RPMI7951 (cell line): ENCODE measurements at places on chromosomes 5 and 9. TPM values are rescaled to one million over a fixed set of nuclear protein-coding genes. Genes with fewer than 3 reads are reported as not detected.

Gene FAM169A
- 0.36 and 0.39 TPM in 2 replicates for total RNA-seq

Gene SMC5
- 19.1 and 23.9 TPM in 2 replicates for total RNA-seq

Gene TAS2R1
- total RNA-seq = not detected in 2 replicates

Gene LCN2
- total RNA-seq = not detected in 2 replicates

Gene OLFML2A
- total RNA-seq = 31.2 and 43.6 TPM in 2 replicates

Gene CD72
- 0.10 and 0.12 TPM in 2 replicates for total RNA-seq

Gene PRDM9
- not detected in 2 replicates for total RNA-seq

Gene PMPCA
- 23.6 and 29.9 TPM in 2 replicates for total RNA-seq

Gene CER1
- not detected in 2 replicates for total RNA-seq

DNA sequence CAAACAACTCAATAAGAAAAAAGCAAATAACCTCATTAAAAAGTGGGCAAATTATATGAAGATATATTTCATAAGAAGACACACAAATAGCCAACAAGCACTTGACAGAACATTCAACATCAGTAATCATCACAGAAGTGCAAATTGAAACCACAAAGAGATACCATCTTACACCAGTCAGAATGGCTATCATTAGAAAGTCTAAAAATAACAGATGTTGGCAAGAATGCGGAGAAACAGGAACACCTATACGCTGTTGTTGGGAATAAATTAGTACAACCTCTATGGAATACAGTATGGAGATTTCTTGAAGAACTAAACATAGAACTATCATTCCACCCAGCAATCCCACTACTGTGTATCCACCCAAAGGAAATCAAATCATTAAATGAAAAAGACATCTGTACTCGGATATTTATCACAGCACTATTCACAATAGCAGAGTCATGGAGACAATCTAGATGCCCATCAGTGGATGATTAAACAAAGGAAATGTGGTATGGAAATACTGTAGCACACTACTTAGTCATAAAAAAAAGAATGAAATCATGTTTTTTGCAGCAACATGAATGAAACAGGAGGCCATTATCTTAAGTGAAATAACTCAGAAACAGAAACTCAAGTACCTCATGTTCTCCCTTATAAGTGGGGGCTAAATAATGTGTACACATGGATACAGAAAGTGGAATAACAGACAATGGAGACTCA, 106.8 kb upstream of the FST start:
- peak; percentile 69 for DNase-seq

DNA sequence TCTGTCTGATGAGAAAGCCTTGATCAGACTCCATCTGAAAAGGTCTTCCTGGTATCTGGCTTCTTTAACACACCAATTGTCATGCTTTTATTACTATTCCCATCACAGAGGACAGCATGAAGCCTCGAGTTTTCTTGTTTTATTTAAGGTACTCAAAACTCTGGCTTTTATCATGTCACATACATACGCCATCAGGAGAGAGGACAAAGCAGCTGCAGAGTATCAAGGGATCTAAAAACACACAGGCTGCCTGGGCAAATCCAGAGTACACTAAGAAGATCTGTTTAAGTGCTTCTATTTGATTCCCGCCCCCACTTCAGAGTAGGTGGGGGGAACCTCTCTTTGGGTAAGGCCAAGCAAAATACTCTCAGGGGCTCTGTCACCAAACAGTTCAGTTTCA, 277.2 kb downstream of the SPOCK1 start:
- DNase-seq = no peak

DNA sequence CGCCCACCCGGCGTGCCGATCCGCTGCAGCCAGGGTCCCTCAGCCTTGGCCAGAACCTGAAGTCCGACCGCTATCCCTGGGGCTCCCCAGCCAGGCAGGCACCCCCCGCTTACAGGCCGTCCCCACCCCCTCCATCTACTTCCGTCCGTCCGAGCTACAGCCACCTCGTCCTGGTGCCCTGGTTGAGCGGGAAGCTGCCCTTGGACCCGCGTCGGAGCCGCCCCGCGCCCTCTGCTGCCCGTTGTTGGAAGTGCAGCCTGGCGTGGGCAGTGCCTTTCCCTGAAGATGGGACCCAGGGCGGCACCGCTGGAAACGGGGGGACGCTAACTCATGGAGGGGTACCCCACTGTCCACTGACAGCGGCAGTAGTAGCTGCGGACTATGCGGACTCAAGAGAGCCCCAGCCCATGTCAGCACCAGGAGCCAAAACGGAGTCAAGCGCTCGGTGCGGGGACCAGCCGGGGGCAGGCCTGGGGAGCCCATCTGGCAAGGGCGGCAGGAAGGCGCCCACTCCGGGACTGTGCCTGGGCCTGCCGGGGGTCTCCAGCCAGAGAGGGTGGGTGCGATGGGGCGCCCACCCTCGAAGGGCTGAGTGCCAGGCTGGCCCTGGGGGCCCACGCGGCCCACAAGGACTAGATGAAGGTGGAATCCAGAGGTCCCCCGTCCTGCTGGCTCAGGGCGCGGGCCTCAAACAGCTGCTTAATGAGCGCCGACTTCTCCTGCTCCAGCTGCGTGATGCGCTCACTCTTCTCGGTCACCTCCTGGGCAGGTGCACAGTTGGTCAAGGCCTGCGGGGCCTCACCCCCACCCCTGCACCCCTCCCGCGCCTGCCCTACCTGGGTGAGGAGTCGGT, 6.1 kb downstream of the SAPCD2 start:
- no peak for DNase-seq

GRCh38 chr5:28313953-28314352, 1275.6 kb upstream of the CDH9 start:
- DNase-seq = no peak

GRCh38 chr9:124436320-124436719, 13.9 kb upstream of the ADGRD2 start:
- no peak for DNase-seq

GRCh38 chr9:91647371-91647770, 223.7 kb upstream of the NFIL3 start:
- DNase-seq = no peak

GRCh38 chr5:36423578-36424307, 122.0 kb upstream of the RANBP3L start:
- no peak for DNase-seq

DNA sequence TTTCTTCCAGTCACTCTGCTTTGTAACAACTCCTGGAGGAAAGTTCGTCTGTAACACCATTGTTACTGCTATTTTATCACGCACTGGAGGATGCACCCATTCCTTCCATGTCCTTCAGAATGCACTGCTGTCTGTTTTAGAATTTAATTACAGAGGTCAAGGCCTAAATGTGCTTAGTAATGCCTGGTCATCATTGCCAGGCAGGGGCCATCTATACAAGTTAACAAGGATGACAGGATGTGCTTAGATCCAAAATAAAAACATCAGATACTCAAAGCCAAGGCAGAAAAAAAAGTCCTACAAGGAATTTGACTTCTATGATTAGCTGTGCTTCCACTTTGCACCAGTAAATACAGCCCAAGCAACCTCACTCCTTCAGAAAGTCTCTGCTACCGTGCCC, 371.4 kb downstream of the SEMA5A start:
- peak; percentile 49 for DNase-seq

GRCh38 chr5:121445511-121445910, 406.2 kb upstream of the FTMT start:
- DNase-seq = no peak

GRCh38 chr9:24608599-24608998, 62.9 kb upstream of the IZUMO3 start:
- DNase-seq = no peak

GRCh38 chr9:112867275-112867991, 23.2 kb downstream of the SLC46A2 start:
- peak; percentile 67 for DNase-seq

- no peak for DNase-seq
Observed at GRCh38 chr9:117720066-117720465, 15.9 kb downstream of the TLR4 start.

- DNase-seq = no peak
Observed at GRCh38 chr5:171783051-171783450, 2.6 kb upstream of the SMIM23 start.

- DNase-seq = peak; percentile 21
Observed at GRCh38 chr5:143102411-143102810, 301.1 kb downstream of the NR3C1 start.

DNA sequence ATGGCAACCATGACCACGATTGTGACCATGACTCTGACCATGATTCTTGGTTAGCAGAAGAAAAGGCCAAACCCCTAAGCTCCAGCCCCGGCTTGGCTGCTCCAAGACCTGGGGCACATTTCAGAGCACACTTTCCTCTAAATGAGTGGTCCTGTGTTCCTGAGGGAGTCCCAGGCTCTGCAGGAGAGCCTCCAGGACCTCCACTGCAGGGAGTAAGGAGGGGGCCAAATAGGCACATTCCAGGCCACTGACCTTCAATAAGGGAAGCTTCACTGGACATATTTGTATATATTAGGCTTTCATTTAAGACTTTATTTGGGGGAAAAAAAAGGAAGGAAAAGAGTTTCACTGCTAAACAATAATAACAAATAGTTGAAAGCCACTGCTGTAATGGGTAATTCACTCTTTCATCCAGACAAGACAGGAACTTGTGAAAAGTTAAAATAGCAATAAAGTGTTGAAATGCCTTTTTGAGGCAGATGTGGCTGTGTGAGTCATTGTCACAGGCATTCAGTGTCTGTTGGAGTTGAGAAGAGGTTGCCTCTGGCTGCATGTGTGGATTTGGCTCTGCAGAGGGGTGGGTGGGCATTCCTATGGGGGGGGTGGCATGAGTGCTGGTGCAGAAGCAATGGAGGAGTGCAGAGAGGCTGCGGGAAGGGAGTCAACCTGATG, 63.9 kb upstream of the TGFBR1 start:
- DNase-seq = peak; percentile 93

GRCh38 chr5:123448743-123449142, 25.5 kb upstream of the CEP120 start:
- no peak for DNase-seq

DNA sequence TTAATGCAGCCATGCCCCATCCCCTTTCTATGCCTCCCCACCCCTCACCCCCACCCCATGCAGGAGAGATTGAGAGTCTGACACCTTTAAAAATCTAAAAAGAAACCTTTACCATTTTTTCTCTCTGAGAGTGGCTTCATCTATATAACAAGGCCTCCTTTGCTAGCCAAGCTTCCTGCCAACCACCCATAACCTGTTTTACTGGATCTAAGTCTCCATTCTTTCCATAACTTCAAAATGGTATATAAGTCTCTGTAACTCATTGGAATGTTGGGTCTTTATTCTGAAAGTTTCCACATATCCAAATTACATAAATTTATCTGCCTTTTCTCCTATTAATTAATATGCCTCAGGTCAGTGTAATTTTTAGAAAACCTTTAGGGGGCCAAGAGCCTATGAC, 1174.0 kb downstream of the MAT2B start:
- DNase-seq = no peak

- no peak for DNase-seq
Observed at GRCh38 chr5:35056686-35057085, 8.9 kb upstream of the AGXT2 start.

DNA sequence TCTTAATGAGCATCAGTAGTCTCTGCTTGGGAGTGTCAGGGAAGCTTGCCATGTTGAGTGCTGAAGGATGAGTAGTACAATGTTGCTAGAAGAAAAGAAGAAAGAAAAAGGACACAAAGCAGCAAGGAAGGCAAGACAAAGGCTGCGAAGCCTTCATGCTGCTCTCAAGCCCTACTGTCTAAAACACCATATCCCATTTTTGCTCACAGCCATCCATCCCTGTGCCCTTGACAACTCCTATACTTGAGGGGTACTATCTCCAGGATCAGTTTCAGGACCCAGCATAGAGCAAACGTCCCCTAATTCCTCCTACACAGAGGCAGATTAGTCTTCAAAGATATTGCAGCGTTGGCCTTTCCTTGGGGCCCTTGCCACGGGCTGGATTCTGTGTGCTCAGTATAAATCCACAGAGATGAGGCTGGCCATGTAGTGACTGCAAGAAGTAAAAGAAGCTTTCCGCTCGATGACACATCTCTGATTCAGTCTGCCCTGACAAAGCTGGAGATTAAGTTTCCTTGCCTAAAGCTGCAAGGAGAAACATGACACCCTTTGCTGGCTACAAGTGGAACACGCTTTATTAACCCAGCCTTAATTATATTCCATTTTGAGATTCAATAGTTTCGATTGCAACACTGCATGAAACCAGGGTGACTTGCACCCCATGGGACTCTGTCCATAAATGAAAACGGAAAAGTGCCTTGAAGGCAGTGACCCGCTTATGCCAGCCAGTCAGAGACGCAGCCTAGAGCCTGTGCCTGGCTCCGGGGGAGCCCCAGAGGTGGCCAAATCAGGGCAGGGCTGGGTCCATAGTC, 304.6 kb downstream of the ACTL7B start:
- DNase-seq = peak; percentile 96

- peak; percentile 4 for DNase-seq
Observed at GRCh38 chr9:17251100-17251499, 116.3 kb downstream of the CNTLN start.

- peak; percentile 38 for DNase-seq
Observed at GRCh38 chr5:133884569-133885311, 83.7 kb downstream of the C5orf15 start.

GRCh38 chr5:180350296-180350695, 2.8 kb downstream of the GFPT2 start:
- no peak for DNase-seq

GRCh38 chr5:134523543-134524271, 1.8 kb upstream of the JADE2 start:
- no peak for DNase-seq

DNA sequence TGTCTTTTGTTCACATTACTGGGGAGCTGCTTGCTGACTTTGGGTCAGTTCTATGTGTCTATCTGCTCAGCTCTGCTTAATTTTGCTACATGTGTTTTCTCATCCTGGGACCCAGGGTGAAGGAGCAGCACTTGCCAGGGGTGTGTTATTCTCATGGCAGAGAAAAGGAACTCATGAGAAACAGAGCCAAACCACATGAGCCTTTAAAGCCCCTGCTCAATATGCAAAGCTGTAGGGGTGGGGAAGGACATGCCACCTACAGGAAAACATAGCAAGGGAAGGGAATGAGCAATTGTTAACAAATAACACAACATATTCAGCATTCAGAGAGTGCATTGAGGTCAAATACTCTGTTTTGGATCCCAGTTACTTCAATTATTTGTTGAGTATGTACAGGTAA, 290.9 kb downstream of the CDK5RAP2 start:
- no peak for DNase-seq

DNA sequence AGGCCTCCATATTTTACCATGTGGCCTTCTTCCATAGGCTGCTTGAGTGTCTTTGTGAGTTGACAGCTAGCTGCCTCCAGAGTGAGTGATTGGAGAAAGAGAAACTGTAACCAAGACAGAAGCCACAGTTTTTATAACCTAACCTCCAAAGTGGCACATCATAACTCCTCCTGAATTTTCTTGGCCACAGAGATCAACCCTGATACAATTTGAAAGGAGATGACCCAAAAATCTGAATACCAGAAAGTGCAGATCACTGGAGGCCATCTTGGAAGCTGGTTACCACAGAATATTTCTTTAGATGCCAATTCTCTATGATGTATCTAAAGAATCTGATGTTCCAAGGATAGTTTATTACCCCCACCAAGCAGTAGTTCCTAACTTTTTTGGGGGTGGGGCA, 254.3 kb upstream of the PDE4D start:
- DNase-seq = no peak

- peak; percentile 92 for DNase-seq
Observed at GRCh38 chr5:98454904-98455303, 318.6 kb upstream of the RGMB start.
